Stimulated activated CD8-positive, alpha-beta memory T cell treated with anti-CD3 and anti-CD28 coated beads, Interleukin-4, amount 100 ng/mL, for 4 hours (primary cell): ENCODE measurements at places on chromosomes 7 and 10.

DNA sequence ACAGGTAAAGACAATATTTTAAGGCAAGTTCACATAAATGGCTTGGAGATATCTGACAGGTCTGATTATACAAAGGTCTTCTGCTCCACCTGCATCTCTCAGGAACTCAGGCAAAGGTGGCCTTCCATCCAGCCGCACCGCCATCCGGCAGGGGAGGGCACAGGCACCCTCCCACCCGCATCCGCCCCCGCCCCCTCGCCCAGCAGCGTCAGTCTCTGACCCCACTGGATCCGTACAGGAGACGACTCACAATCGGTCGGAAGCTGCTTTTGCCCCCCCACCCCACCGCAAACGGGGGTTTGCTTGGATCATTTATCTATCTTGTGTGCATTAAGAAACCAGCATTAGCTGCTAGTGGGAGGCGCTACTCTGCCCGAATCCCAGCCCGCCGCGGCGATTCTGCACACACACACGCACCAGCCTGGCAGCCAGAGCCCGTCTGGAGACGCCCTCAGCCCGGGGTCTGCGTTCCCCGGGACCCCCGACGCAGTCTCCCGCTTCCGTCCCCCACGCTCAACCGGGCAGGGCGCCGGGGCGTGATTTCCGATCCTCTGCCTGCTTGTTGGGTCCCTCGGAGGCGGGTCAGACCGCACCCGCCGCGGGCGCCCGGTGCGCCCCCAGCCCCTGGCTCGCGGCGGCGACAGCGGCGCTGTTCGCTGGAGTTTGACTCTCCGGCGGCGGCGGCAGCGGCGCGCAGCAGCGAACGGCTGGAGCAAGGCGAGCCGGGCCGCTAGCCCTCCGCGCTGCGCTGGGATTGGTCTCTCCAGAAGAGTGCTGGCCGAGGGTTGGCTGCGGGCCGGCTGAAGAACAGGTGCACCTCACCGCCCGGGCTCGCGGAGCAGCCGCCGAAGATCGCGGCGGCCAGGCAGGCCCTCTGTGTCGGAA is 820 bp upstream of the NRG3 start:
- no peak for DNase-seq

- DNase-seq = peak; percentile 39
Observed at GRCh38 chr10:110353244-110354119, 48.8 kb upstream of the SMNDC1 start.

- DNase-seq = no peak
Observed at GRCh38 chr7:23249486-23249885, 2.9 kb downstream of the GPNMB start.

GRCh38 chr10:66671064-66671463 is 254.8 kb upstream of the LRRTM3 start:
- DNase-seq = no peak

DNA sequence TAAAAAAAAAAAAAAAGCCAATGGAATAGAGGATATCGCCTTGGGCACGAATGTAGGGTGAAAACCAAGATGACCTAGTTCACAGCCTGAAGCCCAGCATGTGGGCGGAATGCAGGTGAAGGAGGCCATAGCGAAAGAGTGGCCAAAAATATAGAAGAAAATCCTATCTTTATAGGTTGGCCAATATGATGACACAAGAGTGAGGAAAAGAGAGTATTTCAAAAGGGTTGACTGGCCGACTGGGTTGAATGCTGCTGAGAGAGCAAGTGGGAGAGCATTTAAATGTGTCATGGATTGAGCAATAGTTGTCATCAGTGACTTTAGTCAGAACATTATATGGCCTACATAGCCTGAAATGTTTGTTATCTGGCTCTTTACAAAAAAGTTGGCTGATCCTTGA is 17.2 kb upstream of the GLI3 start:
- DNase-seq = no peak

- no peak for DNase-seq
Observed at GRCh38 chr10:11173042-11173441, 155.4 kb downstream of the CELF2 start.

DNA sequence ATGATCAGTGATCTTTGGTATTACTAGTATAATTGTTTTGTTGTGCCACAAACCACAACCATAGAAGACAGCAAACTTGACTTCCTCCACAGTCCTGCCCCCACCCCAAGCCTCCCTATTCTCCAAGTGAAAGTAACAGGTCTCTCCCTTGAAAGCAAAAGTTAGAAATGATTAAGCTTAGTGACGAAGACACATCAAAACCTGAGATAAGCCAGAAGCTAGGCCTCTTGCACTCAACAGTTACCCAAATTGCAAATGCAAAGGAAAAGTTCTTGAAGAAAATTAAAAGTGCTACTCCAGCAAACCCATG is 7.5 kb downstream of the SAR1A start:
- DNase-seq = no peak

DNA sequence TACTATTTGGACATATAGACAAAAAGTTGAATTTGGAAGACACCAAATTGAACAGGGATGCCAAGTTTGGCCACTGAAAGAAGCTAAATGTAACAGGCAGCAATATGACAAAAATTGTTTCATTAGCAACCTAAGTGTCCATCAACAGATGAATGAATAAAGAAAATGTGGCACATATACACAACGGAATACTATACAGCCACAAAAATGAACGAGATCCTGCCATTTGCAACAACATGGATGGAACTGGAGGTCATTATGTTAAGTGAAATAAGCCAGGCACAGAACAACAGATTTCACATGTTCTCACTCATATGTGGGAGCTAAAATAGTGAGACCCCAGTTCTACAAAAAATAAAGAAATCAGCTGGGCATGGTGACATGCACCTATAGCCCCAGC is 43.8 kb downstream of the NEBL start:
- no peak for DNase-seq

DNA sequence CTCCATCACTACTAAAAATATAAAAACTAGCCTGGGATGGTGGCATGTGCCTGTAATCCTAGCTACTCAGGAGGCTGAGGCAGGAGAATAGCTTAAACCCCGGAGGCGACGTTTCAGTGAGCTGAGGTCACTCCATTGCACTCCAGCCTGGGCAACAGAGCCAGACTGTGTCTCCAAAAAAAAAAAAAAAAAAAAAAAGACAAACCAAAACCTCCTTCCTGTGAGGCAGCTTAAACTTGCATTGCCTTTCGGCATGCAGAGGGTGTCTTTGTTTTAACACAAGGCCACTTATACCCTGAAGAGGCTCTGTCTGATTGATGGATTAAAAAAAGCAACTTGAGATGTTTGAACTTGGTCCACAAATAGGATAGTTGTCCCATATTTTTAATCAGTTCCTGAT is 128.4 kb upstream of the RSU1 start:
- DNase-seq = no peak

- no peak for DNase-seq
Observed at GRCh38 chr10:35934642-35934995, 292.5 kb upstream of the FZD8 start.

DNA sequence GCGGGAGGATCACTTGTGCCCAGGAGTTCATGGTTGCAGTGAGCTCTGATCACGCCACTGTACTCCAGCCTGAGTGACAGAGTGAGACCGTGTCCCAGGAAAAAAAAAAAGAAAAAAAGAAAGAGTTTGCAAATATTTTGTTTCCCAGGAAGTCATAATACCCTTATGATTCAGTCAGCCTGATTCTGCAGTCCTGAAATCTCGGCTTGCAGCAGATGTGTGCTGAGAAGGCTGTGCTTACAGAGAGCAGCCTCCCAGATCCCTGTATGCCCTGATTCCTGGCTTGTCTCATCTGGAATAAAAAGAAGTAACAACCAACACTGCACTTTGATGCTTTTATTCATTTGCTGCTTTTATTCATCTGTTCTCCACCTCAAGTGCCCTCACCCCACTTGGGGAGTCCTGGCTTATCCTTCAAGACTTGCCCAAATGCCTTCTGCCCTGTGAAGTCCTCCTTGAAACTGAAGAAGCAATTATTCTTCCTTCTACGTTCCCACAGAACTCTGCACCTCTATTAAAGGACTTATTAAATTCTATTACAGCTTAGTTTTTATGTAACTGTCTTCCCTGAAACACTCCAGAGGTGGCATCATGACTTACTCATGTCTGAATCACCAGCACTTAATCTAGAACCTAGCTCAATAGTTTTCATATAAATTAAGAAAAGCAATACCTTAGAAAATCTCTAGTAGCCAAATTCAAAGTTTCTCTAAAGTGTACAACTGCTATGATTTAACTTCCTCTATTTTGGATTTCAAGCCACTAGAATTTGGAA is 27.7 kb upstream of the BPGM start:
- DNase-seq = no peak

DNA sequence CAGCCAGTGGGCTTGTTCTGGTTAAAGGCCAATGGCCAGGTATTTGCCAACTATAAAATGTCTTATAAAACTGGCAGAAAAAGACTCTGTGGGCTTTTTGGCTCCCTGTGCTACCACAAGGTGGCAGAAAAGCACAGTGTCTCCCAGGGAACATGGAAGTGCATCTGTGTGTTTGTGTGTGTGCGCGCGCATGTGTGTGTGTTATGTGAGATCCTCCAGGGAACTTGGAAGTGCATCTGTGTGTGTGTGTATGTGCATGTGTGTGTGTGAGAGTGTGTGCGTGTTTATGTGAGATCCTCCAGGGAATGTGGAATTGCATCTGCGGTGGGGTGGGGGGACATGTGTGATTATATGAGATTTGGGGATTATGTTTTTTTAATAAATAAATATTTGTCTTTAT is 30.2 kb upstream of the ABI1 start:
- DNase-seq = no peak

- DNase-seq = no peak
Observed at GRCh38 chr10:2212244-2212834, 475.0 kb upstream of the ADARB2 start.

GRCh38 chr10:119651514-119652360 is 557 bp downstream of the BAG3 start:
- DNase-seq = no peak

- no peak for DNase-seq
Observed at GRCh38 chr7:139321071-139321745, 19.9 kb upstream of the FMC1 start.

DNA sequence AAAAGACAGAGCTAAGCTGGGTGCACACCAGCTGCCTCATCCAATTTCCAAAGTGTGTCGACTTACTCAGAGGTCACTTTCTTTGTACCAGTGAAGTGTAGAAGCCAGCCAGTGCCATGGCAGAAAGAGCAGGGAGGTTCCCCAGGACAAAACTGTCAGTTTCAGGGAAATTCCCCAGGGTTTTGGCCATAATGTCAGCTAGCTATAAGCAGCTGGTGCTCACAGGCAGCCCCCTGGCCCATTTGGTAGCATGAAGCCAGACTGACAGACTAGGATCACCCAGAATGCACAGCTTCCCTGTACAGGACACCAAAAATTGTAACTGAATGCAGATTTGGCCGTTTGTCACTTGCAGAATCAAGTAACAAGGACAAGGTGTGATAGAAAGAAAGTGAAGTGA is 28.6 kb downstream of the MRPL32 start:
- DNase-seq = no peak

DNA sequence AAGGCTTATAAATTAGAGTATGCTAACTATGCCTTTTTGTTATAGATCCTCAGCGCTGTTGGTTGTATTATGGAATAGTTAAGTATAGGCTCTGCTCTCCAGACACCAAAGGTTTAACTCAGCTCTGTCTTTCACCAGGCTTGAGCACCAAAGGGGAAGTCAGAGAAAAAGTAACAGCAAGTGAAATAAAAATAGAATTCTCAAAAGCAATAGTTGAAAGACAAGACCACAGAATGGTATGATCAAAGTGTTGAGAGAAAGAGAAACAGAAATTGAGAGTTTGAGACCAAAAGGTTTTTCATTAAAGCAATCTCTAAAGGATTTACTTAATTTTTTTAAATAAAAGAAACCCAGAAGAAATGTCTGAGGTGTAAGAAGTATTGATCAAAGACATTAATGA is 529.8 kb upstream of the C7orf33 start:
- DNase-seq = no peak

GRCh38 chr7:26658389-26659084 is 205.9 kb downstream of the SKAP2 start:
- DNase-seq = no peak
